Brain microvascular endothelial cell (primary cell): ENCODE measurements at places on chromosomes 3 and 15.

DNA sequence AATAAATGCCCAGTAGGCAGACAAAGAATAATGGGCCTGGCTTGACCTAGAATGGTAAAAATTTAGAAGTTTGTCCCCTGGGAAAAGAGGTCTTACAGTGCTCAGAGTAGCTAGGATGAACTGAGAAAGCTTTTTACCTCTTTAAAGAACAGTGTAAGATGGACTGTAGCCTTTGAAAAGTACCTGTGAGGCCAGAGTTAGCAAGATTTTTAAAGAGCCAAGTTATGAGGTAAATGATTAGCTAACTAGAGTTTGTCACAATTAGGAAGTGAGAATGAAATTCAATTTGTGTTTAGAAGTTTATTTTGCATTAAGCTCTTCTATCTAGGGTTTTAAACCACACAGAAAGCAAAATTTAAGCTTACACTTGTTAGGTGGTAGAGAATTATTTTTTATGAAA lies 480.9 kb downstream of the ZIC1 start:
- DNase-seq = no peak

- no peak for DNase-seq
These were observed 101.2 kb downstream of the VGLL4 start for GRCh38 chr3:11542551-11542950.

GRCh38 chr3:128508852-128509251 lies 15.9 kb upstream of the GATA2 start:
- no peak for DNase-seq

- DNase-seq = no peak
These were observed 5.2 kb upstream of the WNT7A start for GRCh38 chr3:13884851-13885703.
